ENCODE measurements at places on chromosomes 7 and 10. TPM values are rescaled to one million over a fixed set of nuclear protein-coding genes. Genes with fewer than 3 reads are reported as not detected.
A peak's percentile ranks its signal among the peaks of the same experiment; 100 is the strongest.

DNA sequence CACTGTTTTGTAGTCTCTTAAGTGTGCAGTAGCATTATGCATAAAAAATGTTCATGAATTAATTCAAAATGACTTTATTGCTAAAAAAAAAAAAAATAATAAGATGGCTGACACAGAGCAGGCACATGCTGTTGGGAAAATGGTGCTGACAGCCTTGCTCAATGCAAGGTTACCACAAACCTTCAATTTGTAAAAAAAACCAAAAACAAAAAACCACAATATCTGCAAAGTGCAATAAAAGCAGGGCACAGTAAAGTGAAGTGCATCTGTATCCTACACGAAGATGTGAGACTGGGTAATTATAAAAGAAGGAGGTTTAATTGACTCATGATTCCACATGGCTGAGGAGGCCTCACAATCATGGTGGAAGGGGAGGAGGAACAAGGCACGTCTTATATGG, 185.8 kb downstream of the USP6NL start:
- DNase-seq: no peak

DNA sequence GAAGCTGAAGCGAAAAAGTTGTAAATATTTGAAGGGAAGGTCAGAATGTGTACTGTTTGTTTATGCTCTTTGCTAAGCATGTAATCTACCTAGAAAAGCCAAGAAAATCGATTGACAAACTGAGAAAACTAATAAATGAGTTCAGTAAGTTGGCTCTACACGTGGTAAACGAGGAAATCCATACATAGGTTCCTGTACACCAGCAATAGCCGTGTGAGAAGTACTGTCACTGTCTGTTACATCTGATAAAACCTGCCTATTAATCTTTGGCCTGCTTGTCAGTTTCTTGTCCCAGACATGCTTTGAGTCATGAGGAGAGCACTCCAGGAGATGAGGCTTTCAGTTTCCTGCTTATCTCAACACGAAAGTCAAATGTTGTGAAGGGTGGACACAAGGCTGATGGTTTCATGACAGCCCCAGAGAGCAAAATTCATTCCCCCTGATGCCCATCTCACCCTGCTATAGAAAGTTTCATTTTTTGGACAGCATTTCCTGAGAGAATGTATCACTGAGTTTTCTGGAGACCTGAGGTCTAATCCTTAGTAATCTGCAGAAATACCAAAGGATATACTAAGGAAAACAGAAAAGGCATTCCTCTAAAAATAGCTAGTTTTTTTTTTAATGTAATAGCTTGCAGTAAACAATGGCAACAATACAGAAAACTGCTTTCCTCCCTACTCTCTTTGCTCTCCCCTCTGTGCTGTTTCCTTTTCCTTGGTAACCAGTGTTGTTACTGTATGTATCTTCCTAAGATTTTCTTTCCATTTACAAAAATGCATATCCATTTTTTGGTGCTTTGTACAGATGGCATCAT, 18.8 kb downstream of the BMPR1A start:
- no peak for DNase-seq

The SCRN1 gene
- 15.0 TPM for total RNA-seq

The PTN gene
- 3.0 TPM for total RNA-seq

The NPFFR1 gene
- total RNA-seq: not detected

DNA sequence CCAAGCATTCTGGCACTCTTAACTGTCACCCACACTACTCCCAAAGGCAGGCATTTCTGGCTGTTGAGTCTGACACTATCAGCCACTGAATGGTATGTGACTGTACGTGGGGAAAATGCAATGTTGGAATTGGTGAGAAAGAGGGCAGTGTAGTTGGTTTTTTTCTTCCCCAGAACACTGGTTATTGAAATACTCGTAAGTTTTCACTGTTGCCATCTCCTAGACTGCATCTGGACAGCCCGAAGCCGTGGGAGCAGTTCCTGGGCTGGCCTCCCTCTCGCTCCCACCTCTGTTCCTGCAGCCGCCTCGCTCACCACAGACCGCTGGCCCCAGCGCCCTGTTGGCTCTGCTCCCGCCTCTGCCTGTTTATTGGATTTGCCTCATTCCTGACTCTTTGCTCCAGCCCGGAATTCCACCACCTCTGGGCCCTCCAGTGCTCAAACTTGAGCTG, 5.7 kb downstream of the PLCE1 start:
- DNase-seq: peak; percentile 69

- peak; percentile 59 for DNase-seq
These were observed 523 bp downstream of the PURB start for GRCh38 chr7:44884621-44885393.

DNA sequence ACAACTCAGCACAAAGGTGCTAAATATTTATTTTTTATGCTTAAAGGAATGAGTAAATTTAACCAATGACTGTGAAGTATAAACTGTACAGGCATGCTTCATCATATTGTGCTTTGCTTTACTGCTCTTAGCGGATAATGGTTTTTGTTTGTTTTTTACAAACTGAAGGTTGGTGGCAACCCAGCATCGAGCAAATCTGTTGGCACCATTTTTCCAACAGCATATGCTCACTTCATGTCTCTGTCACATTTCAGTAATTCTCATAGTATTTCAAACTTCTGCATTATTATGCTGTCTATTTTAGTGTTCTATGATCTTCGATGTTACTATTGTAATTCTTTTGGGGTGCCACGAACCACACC, 22.8 kb downstream of the BRAF start:
- DNase-seq: no peak

The HOXA5 gene
- total RNA-seq: 30.9 TPM

The BTBD16 gene
- not detected for total RNA-seq

DNA sequence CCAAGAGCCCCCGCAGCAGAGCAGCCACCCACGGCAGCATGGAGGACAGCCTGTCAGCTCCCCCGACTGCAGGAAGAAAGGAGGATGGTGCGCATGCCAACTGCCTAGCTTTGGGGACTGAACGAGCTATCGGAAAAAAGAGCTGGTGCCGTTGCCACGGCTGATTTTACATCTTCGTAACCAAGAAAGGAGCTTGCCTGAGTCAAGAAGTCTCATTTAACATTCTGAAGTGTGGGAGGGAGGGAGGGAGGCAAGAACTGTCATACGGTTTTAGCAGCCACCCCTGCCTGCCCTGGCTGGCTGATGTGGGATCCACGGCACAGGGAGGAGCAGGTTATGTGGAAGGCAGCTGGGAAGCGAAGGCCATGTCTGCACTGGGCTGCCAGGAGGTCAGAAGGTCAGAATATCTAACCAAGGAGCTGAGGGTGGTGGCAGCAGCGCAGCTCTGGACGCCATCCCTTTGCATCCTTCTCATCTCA, 74.7 kb upstream of the CAMK2B start:
- DNase-seq: no peak

DNA sequence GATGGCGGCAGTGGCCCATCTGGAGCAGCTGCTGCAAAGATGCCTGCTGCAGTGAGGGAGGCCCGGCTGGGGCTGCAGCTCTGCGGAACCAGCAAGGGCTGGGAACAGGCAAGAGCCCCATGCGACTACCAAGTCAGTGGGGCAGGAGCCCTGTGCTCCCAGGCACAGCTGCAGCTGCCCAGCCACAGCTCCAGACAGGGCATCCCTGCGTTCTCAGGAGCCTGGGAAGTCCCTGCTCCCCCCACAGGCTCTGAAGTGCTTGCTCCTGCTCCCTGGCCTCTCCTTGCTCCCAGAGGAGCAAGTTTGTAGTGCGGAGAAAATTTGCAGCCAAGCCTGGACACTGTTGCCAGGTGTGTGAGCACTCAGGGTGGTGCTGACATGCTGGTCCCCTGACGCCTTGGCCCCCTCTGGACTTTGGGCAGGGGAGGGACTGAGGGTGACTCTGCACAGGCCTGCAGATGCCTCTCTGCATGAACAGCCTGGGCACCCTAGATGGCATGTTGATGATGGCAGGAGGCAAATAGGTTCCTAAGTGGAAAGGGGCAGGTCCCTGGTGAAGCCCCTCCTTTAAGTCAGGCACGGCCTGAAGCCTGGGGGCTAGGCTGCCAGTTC, 105.6 kb downstream of the LYZL1 start:
- no peak for DNase-seq

GRCh38 chr10:132577350-132578003, 39.9 kb downstream of the INPP5A start:
- DNase-seq: no peak

The SPDYE5 gene
- not detected for total RNA-seq

DNA sequence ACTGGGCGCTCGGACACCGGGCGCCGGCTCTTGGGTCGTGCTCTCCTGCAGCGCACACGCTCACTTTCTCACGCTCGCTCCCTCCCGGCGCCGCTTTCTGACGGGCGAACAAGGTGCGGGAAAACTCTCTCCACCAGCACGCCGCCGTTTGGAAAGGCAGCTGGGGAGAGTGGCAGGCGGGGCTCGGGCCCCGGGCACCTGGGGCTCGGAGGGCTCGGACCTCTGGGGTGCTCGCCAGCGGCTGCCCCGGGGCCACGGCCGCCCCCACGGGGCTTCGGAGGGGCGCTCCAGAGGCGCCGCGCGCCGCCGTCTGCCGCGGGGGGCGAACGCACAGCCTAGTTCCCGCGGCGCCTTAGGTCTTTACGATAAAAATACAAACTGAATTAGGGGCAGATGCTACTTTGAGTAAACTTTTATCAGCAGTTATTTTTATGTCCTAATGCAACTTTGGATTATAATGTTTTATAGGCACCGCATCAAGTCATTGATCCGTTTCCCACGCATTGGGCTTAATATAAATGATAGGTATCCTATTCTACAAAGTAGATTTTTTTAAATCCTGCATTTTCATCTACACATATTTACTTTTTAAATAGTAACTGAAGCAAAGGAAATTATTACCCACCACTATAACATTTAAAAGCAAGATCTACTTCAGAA, 535 bp upstream of the EPC1 start:
- no peak for DNase-seq

The CALML5 gene
- total RNA-seq: not detected

The NUP205 gene
- 25.4 TPM for total RNA-seq

- no peak for DNase-seq
These were observed 69.8 kb downstream of the ADD3 start for GRCh38 chr10:110077436-110078130.

DNA sequence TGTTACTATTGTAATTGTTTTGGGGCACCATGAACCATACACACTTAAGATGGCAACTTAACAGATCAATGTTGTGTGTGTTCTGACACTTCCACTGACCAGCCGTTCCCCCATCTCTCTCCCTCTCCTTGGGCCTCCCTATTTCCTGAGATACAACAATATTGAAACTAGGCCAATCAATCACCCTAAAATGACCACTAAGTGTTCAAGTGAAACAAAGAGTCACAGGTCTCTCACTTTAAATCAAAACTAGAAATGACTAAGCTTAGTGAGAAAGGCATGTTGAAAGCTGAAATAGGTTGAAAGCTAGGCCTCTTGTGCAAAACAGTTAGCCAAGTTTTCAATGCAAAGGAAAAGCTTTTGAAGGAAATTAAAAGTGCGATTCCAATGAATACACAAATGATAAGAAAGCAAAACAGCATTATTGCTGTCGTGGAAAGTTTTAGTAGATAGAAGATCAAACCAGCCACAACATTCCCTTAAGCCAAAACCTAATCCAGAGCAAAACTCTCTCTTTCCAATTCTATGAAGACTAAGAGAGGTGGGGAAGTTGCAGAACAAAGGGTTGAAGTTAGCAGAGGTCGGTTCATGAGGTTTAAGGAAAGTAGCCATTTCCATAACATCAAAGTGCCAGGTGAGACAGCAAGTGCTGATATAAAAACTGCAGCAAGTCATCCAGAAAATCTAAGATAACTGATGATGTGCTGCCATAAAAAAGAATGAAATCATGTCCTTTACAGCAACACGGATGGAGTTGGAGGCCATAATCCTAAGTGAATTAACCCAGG, 90.6 kb downstream of the MTPN start:
- DNase-seq: no peak

DNA sequence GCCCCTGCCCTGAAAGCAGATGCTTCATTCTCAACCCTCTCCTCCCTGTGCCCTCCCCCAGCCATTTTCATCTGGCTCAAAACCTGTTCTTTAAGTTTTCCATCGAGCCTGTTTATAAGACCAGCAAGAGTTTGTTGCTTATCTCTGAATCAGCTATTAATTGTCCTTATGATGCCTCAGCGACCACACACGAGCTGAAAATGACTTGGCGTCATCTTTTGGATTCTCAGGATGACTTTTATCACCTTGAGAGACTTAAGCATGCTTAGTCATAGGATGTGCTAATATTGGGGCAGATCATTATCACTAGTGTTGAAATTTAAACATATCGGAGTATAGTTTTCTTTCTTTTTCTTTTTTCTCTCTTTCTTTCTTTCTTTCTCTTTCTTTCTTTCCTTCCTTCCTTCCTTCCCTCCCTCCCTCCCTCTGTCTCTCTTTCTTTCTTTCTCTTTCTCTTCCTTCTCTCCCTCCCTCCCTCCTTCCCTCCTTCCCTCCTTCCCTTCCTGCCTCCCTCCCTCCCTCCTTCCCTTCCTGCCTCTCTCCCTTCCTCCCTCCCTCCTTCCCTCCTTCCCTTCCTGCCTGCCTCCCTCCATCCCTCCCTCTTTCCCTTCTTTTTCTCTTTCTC, 184.5 kb downstream of the PHTF2 start:
- no peak for DNase-seq

GRCh38 chr10:72831696-72832409, 61.7 kb upstream of the OIT3 start:
- DNase-seq: no peak

The C10orf53 gene
- total RNA-seq: not detected

The EIF5AL1 gene
- not detected for total RNA-seq

The IL2RA gene
- total RNA-seq: 0.79 TPM

DNA sequence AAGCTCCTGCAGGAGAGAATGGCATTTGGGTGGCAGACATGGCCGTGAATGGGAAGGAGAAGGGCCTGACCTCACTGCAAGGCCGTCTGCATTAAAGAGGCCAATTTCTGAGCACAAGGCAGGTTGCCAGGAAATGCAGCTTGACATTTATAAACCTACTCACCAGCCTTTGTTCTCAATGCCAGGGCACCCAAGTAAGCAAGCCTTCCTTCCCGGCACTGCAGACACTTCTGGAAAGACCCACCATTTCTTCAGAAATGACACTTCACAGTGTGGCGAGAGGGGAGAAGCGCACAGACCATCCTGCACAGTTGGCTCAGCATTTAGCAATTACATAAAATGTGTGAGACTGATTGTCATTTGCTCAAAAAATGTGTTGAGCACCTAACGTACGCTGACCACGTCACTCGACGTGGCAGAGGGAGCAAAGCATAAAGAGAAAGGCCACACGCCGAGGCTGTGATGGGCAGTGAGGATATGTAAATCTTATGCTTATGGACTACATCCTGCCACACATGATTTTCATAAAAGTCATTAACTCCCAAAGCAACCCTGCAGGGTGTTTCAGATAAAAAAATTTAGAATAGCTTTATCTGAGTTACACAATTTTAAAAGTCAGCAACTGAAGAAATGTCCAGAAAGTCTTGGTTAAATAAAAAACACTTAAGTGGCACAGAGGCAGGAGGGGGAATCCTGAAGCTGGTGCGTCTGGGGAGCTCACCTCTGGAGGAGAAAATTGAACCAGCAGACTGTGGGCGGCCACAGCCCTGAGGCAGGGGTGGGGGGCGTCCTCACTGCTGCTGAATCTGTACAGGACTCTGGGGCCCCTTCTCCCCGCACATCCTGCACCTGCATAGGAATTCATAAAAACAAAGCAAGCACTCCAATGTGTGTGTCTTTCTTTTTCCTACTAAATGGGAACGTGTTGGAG, 543.8 kb downstream of the PTPRN2 start:
- no peak for DNase-seq

- DNase-seq: no peak
These were observed 84.1 kb upstream of the GNA12 start for GRCh38 chr7:2928256-2928612.

GRCh38 chr10:98020784-98021183, 9.6 kb downstream of the CRTAC1 start:
- DNase-seq: no peak

The KCNMA1 gene
- total RNA-seq: 170 TPM

The SLC16A9 gene
- 14.1 TPM for total RNA-seq

Data from transverse colon (tissue), 4 donors.